ENCODE measurements at places on chromosomes 6 and 20. TPM values are rescaled to one million over a fixed set of nuclear protein-coding genes. Genes with fewer than 3 reads are reported as not detected.

The ARMC12 gene
- polyA plus RNA-seq = not detected

DNA sequence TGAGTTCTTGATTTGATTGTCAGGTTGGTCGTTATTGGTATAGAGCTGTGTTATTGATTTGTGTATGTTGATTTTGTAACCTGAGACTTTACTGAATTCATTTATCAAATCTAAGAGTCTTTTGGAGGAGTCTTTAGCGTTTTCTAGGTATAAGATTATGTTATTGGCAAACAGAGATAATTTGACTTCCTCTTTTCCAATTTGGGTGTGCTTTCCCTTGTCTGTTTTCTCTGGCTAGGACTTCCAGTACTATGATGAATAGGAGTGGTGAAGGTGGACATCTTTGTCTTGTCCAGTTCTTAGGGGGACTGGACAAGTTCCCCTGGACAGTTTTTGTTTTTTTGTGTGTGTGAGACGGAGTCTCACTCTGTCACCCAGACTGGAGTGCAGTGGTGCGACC is 17.4 kb downstream of the HLA-DOA start:
- no peak for DNase-seq

The PTK6 gene
- polyA plus RNA-seq = 0.37 TPM

DNA sequence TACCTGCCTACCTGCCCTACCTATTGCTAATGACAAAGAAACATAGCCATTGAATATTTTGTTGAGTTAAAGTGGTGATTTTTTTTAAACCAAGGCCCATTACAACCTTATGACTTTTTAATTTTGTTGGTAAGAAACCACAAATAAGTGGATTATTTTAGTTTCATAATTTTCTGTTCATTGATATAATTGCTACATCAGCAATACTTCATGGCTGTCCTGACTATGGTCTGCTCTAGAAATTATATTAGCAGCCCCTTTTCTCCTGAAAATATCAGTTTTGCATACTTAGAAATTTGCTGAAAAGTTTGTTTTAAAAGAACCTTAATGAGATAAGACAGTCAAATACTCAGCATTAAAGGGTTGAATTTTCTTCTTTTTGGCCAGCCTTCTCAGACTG is 106.5 kb downstream of the HIVEP1 start:
- DNase-seq = no peak

DNA sequence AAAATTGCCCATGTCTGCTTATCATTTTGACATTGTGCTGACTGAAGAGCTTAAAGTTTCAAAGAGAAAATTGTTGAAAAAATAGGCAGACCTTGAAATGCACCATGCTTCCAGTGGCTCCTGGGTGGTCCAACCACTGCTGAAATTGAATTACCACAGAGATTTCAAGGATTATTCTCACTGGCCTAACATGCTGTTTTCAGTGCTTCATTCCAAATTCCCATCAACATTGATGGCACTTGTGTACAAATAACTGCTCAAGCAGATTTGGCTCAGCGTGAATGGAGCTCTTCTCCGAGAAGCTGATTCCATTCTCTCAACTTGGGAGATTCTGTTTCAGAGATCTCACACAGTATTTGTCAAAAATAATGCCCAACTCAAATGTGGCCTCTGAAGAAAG is 75.5 kb downstream of the LAMA4 start:
- DNase-seq = no peak

DNA sequence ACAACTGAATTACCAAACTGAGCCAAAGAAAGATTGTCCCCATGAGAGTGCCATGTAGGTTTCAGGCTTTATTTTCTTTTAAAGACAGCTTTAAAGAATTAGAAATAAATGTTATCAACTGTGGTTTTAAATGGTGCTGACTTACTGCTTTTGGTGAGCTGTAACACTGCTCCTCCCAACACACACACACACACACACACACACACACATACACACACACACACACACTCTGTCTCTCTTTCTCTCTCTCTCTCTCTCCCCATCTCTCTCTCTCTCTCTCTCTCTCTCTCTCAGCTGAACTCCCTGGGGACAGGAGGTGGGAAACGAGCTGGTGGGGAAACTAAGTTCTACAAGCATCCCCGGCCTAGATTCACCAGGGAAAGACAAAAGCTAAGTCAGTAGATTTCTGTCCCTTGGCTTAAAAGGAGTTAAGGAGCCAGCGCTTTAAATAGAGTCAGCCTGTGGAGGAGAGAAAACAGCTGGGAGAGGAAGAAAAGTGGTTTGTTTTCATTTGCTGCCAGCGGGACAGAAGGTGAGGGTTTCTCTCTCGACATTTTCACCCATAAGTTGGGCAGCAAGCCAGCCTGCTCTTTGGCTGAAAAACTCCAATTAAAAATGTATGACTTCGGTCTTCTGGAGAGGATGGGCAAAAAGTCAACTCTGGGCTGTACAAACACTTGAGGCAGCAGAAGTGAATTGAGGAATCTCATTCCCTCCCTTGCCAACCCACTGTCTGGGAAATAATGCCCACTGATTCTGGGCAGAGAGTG is 27.4 kb downstream of the CBLN4 start:
- DNase-seq = no peak

GRCh38 chr6:17096096-17096495 is 5.8 kb upstream of the STMND1 start:
- DNase-seq = no peak

- no peak for DNase-seq
Measured at GRCh38 chr20:2544211-2544610, 7.8 kb downstream of the TMC2 start.

- no peak for DNase-seq
Measured at GRCh38 chr6:89007209-89008000, 44.0 kb upstream of the RNGTT start.

The RBL1 gene
- polyA plus RNA-seq = 6.0 TPM

- no peak for DNase-seq
Measured at GRCh38 chr6:14763139-14763538, 482.7 kb upstream of the JARID2 start.

The DOP1A gene
- polyA plus RNA-seq = 2.3 TPM

GRCh38 chr6:2203264-2203663 is 42.1 kb downstream of the GMDS start:
- DNase-seq = no peak

DNA sequence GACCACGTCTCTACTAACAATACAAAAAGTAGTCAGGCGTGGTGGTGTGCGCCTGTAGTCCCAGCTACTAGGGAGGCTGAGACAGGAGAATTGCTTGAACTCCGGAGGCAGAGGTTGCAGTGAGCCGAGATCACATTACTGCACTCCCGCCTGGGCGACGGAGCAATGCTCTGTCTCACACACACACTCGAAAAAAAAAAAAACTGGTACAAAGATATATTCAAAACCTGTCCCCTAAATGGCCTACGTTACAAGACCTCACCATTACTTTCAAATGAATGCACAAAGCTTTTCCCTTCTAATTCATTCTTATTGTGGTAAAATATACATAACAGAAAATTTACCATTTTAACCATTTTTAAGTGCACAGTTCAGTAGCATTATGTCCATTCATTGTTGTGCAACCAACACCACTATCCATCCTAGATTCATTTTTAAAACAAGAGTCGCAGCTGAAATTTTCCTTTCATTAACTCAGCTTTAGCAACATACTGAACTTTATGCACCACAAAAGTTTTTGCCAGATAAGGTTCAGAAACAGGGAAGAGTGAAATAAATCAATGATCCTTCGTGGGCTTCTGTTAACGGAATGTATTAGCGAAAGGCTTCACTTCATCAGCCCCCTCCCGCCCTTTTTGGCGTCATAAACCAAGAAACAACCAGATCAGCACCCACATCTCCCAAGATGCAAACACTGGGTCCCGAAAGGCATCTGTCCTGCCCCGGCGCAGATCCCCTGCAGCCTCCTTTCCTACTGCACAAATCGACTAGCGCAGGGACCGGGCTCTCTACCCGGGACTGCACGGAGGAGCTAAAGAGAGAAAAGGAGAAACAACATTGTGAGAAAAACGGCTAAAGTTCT is 825 bp upstream of the FAM135A start:
- no peak for DNase-seq

DNA sequence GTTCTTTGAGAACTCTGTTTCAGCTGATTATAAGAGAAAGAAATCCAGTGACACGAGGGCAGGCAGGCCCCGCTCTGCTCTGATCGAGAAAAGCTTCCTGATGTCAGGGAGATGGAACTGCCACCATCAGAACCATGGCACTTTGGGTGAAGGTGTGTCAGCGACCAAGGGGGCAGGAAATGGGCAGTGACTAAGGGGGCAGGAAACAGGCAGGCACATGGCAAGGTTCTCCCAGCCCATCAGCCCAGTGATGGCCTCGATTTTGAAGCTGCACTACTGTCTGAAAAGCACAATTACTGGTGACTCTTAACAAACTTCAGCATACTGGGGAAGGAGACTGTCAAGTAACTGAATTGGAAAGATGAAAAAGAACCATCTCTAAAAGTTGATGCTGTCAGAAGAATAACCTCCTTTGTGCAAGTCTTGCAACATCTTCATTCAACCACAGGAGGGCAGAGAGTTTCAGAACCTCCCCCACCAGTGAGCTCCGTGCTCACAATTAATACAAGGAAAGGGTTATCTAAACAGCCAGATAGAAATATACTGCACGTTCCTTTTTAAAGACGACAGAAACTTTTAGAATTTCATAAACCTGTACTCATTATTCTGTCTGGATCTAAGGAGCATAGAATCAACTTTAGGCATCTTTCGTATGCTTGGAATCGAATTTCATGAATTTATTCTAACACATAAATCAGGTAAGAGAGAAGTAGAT is 39.1 kb downstream of the TMX4 start:
- DNase-seq = no peak

GRCh38 chr6:26194329-26194701 is 107.1 kb downstream of the HFE start:
- no peak for DNase-seq

The LY6G6D gene
- polyA plus RNA-seq = not detected

The ESR1 gene
- not detected for polyA plus RNA-seq

GRCh38 chr6:41171908-41172307 is 9.0 kb upstream of the TREM2 start:
- no peak for DNase-seq

DNA sequence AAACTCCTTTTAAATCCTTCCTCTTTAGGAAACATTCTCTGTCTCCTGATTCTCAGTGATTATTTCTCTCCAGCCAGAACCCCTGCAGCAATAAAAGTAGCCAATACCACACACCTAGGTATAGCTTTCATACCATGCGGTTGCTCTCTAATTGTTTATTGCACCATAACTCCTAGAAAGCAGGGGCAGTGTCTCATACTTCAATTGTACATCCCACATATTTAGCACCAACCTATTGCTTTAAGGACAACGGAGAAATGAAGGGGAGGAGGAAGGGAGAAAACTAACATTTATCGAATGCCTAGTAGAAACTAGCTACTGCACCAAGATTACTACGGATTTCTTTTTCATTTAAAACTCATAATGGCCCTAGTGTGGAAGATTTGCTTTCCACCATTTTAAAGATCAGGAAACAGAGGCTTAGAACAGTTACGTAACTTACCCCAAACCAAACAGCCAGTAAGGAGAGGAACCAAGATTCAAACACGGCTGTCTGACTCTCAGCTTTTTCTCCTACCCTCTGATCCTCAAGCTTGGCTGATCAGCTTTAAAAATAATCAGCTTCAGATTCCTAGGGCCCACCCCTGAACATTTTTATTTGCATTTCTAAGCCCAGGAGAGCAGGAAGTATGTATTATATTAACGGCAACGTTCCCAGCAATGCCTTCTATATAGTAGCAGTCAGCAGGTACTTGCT is 43.4 kb upstream of the ATXN1 start:
- no peak for DNase-seq

DNA sequence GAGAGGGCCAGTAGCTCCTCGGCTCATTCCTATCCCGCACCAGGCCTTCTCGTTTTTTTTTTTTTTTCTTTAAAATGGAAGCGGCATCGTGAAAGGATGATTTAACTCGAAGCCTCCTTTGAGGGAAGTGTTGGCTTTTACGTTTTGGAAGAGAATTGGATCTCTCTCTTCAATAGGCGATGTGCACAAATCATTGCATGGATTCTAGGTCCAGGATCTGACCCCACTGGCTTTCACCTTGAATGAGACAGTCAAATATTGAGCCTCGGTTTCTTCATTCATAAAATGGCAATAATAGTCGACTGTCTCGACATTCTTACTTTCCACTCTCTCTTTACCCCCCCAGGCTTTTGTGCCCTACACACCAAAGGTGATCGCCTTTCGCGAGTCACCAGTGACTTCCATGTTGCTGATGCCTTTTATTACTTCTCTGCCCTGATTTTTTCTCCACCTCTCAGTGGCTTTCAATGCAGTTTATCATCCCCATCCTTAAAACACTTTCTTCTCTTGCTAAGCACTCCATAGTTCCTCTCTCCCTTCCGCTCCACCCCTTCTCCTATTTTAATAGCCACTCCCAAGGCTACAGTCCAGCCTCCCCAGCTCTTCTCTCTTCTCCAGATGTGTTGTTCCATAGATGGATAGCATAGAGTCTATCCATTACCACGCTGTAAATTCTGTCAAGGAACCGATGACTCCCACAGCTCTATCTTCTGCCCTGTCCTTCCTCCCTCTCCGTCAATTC is 473 bp upstream of the DTNBP1 start:
- DNase-seq = no peak

DNA sequence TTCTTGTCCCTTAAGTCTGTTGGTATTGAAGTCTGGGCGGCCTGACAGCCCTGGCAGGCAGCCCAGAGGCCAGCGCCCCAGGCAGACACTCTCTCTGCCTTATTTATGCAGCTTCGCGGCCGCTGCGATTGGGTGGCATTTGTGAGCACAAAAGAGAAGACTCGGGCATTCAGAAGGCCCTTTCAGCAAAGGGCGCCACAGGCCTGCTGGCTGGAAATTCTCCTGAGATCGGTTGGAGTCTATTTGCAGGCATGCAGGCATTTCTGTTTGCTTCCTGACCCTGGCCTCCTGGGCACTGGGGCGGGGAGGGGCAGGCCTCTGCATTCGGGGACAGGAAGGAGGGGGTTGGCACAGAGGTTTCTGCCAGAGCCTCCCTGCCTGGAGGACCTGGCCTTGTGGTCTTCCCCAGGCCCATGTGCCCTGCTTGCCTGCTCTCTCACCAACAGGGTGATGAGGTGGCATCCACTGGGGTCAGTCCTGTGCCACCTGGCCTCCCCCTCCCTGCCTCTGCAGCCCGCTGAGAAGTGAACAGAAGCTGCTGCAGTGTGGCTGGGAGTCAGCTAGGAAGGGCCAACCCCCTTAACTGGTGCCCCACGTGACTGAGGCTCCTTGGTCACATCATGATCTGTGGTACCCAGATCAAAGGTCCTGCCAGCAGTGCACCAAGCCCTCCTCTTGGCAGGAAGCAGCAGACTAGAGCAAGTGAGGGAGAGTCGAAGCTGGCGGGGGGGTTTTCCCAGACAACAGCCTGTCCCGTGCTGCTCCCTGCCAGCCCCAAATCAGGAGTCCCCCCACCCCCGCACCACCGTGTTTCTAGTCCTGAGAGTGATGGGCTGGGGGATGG is 16.6 kb upstream of the CCDC167 start:
- DNase-seq = peak; percentile 86

The NRN1 gene
- polyA plus RNA-seq = not detected
